Stimulated activated CD4-positive, alpha-beta T cell treated with anti-CD3 and anti-CD28 coated beads, Interleukin-1b, Interleukin-23, amount 100 ng/mL, for 24 hours (primary cell): ENCODE measurements at places on chromosomes 2 and 18.
A peak's percentile ranks its signal among the peaks of the same experiment; 100 is the strongest.

- no peak for DNase-seq
Measured at GRCh38 chr2:45750484-45750883, 99.0 kb downstream of the PRKCE start.

GRCh38 chr2:70894765-70895164 lies 40.9 kb upstream of the ATP6V1B1 start:
- no peak for DNase-seq

GRCh38 chr2:17981936-17982335 lies 103.5 kb downstream of the KCNS3 start:
- no peak for DNase-seq

DNA sequence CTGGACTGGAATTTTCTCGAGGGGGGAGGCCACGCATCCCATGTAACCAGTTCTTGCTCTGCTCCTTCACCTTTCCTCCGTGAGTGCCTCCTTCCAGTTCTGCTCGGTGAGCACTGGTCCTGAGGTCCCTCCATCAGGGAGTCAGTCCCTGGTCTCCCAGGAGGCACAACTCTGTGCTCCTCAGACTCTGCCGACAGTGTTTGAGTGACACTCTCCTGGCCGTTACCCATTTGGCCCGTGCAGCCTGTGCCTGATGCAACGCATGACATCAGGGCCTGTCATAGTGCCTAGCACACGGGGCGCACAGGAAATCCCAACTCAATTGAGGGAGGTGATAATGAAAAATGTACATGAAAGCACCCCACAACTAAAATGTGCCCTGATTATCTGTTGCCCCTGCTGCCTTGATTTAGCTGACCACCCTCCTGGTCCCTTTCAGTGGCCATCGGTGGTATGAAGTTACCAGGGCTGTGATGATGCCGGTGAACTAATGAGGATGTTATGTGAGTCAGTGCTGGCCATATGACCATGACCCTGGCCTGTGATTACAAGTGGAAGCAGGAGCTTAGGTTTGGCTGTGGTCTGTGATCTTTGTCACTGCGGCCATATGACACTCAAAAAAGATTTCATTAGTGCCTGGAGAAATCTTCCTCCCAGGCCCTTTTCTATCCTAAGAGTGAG lies 144.6 kb downstream of the TDRD15 start:
- no peak for DNase-seq

DNA sequence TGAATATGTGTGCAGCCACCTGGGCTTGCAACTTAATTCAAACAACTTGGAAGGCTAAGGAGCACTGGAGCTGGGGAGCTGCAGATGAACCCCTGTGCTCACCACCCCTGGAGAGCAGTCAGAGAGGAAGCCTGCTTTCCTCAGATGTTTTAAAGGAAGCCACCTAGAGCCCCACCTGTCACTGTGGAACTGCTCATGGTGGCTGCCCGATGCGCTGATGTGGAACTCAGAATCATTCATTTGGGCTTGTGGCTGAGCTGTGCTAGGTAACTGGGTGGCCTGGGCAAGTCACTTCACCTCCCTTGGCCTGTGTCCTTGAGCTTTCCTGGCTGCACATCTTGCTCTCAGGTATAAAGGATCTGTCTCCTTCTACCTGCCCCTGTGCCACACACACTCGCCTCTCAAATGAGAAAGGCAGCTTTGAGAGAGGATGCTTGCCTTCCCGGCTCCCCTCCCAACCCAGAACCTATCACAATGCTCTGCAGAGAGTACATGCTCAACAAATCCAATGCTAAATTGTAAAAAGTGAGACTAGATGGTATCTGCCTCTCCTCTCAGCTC lies 41.3 kb downstream of the BCL11A start:
- DNase-seq, result no peak

DNA sequence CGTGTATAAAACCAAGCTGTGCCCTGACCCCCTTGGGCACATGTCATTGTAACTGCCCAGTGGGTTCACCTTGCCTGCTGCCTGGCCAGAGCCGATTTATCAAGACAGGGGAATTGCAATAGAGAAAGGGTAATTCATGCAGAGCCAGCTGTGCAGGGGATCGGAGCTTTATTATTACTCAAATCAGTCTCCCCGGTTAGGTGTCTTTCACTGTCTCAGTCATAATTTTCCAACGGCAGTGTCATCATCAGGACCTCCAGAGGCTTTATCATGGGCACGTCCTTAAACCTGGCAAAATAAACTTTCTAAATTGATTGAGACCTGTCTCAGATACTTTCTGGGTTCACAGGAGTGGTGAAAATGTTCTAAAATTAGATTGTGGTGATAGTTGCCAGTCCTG lies 29.6 kb upstream of the PGAP1 start:
- DNase-seq, result no peak

GRCh38 chr2:58039170-58039611 lies 7.4 kb upstream of the VRK2 start:
- no peak for DNase-seq

GRCh38 chr2:5401115-5401657 lies 291.0 kb upstream of the SOX11 start:
- no peak for DNase-seq

GRCh38 chr2:215796140-215796855 lies 217.1 kb downstream of the MREG start:
- DNase-seq, result no peak

GRCh38 chr2:144759746-144760145 lies 239.8 kb upstream of the ZEB2 start:
- no peak for DNase-seq

GRCh38 chr2:53938904-53939303 lies 31.9 kb downstream of the PSME4 start:
- no peak for DNase-seq

GRCh38 chr2:26018184-26019055 lies 15.5 kb upstream of the RAB10 start:
- peak; percentile 21 for DNase-seq

GRCh38 chr18:58789876-58790240 lies 74.8 kb upstream of the ZNF532 start:
- DNase-seq, result no peak

DNA sequence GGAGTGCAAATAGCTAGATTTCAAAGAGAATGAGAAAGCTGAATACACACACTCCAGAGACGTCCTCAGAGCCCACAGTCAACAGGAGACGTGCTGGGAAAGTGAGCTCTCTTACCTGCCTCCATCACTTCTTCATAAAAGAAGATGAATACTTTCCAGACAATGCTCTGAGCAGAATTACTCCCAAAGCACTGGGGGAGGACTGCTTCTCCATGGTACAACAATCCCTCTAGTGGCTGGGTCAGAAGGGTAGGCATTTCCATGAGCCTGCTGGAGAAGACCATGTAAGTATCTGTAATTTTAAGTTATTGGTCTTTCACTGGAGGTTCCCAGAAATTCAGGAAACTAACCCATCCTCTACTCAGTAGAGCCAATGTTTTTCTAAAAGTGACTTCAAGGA lies 190.3 kb downstream of the RBM43 start:
- no peak for DNase-seq

- no peak for DNase-seq
Measured at GRCh38 chr18:23291456-23292205, 156.3 kb downstream of the CABLES1 start.

GRCh38 chr2:63048367-63049171 lies 2.1 kb upstream of the OTX1 start:
- DNase-seq, result no peak

GRCh38 chr18:318791-319291 lies 51.0 kb upstream of the THOC1 start:
- DNase-seq, result no peak

DNA sequence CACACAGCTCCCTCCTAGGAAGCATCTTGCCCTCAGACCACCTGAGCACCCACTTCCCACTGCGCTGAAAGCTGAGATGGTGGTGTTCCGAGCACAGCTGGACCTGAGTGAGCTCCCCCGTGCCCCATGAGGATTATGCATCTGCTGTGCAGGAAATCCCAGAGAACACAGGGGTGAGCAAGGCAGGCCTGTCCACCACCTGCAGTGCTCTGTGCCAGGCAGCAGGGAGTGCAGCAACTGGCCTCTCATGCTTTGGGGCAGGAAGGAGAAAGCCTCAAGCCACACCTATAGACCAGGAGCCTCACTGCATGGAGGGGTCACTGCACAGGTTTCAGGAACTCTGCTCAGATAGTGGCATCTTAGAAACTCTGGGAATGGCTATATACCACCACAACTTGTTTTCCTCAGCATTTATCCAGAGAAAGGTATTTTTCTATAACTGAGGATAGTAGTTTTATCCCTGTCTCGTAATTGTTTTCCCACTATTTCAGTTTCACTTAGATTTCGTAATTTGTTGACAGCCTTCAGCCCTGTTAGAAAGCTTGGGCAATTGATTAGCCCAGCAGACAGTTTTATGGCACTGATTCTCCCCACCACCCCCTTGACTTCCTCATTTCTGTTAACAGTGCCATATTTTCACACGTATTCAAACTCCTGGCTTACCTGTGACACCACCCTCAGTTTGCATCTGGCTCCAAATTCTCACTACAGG lies 144.3 kb upstream of the DAPL1 start:
- no peak for DNase-seq

DNA sequence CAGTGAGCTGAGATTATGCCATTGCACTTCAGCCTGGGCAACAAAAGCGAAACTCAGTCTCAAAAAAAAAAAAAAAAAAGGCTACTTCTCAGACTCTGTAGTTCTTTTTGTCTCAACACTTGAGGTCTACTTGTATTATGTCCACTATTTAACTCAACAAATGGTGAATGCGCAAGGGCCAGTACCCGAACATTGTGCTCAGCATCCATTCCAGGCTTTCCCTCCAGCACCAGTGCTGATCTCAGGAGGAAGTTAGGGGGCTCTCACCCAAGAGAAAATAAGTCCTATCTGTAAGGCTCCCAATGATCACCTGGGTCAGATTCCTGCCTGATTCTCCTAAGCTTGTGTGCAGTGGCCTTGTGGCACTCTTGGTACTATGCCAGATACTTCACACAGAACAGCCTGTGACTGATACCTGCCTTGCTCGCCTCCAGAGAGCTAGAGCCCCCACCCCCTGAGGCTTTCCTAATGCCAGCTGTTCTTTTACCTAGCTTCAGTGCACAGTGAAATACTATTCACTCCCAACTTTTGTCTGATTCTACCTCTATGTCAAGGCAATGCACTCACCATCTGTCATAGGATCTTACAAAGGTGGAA lies 74.9 kb downstream of the INO80D start:
- DNase-seq, result no peak

- no peak for DNase-seq
Measured at GRCh38 chr2:215397632-215398341, 38.1 kb downstream of the FN1 start.

DNA sequence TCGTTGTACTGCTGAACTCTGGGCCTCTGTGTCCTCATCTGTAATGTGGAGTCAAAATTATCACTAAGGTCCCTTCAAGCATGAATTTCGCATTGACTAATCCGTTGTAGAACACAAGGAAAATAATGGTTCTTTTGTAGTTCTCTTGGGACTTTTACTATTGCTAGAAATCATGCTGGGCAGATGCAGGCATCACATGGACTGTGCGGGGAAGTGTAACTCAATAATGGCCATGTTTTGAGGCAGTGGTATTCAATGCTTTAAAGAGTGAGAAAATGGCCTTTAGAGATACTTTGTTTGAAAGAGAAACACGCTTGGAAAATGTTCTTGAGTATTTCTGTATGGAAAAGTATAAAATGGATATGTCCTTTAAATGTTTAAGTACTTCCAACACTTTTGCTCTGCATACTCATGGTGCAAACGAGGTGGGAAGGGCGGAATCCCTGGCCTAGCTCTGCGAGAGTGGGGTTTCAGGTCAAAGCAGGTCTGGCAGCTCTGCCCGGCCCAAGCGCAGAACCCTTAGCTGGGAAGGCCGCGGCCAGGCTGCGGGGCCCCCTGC lies 117.3 kb upstream of the MSTN start:
- no peak for DNase-seq

- DNase-seq, result no peak
Measured at GRCh38 chr2:220241423-220241822, 614.0 kb downstream of the SLC4A3 start.

DNA sequence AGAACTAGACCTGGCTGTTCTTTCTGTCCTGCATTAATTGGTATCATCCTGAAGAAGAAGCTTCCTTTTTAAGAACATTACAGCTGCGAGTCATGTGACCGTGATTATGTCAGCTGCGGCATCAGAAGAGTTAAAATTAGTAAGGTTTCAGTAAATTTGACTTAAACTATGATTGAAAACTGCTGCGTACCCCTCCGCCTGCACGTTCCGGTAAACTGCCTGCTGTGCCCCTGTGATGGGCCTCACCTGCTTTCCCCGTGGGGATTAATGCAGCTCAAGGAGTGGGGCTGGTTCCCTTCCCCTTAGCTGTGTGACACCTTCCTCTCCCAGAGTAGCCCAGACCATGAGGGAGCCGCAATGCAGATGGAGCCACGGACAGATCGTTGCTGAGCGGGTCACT lies 36.1 kb upstream of the MYO3B start:
- no peak for DNase-seq

- DNase-seq, result no peak
Measured at GRCh38 chr2:114753145-114753544, 310.7 kb downstream of the DPP10 start.

- no peak for DNase-seq
Measured at GRCh38 chr2:28717339-28717758, 34.3 kb upstream of the PPP1CB start.

DNA sequence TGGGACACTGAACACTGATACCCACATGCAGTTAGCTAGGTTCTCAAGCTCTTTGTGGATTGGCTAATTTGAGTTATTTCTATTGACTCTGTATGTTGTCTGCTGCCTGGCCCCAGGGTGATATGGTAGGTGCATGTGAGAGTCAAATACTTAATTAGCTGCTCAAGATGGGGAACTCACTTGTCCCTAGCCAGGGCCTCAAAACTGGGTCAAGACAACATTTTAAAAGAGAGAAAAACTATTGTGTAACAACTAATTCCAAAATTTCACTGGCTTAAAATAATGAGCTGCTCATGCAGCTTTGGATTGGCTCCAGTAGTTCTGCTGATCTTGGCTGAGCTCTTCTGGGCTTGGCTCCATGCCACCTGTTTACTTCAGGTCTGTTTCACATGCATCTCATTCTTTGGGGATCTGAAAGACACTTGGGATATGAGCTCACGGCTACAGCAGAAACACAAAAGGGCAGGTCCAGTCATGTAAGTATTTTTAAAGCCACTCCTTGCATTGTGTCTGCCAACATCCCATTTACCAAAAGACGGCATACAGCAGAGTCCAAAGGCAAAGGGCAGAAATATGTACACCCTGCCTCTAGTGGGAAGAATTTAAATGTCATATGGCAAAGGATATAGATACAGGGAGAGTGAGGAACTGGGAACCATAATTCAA lies 716.8 kb downstream of the SUCLG1 start:
- DNase-seq, result no peak

- no peak for DNase-seq
Measured at GRCh38 chr2:197675246-197675645, at the start of gene RFTN2. TSS of gene RFTN2 (minus strand) at chr2:197675587. CDS start at chr2:197675458, 129 bp downstream.

DNA sequence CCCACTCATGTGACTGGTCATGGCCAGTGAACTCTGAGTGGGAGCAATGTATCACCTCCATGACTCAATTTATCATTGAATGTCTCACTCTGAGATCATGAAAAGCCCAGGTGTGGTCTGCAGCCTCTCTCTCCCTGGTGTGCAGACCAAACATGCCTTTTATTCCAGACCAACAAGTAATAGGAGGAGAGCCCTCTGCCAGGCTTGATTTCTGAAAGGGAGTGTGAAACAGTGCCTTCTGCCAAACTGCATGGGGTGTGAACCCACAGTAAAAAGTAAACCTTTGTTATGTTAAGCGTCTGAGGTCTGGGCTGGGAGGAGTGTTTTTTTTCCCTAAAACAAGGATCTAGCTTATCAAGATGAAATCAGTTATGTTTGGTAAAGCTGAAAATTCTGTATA lies 601.2 kb downstream of the ADCYAP1 start:
- DNase-seq, result no peak

GRCh38 chr2:20106746-20107145 lies 55.3 kb upstream of the LAPTM4A start:
- DNase-seq, result peak; percentile 12

- no peak for DNase-seq
Measured at GRCh38 chr2:47656715-47657600, 126.0 kb upstream of the MSH6 start.
